ENCODE measurements at places on chromosomes 16 and 17. TPM values are rescaled to one million over a fixed set of nuclear protein-coding genes. Genes with fewer than 3 reads are reported as not detected.

DNA sequence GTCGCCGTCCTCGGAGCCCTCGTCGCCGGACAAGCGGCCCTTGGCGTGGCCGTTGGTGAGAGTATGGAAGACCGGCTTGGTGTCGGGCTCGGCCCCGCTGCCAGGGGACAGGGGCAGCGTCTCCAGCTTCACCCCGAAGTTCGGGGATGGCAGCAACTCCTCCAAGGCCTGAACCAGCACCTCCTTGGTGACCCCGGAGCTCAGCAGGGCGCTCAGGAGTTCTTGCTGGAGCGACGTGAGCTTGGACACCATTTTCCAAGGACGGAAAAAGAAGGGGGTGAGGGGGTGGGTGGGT is 279 bp downstream of the HNF1B start:
- DNase-seq = no peak
- H3K27me3 ChIP-seq = peaks cover 81% of the 10 kb centered on the region
- H3K27ac ChIP-seq = no peak overlapping the region
- H3K4me3 ChIP-seq = no peak overlapping the region

DNA sequence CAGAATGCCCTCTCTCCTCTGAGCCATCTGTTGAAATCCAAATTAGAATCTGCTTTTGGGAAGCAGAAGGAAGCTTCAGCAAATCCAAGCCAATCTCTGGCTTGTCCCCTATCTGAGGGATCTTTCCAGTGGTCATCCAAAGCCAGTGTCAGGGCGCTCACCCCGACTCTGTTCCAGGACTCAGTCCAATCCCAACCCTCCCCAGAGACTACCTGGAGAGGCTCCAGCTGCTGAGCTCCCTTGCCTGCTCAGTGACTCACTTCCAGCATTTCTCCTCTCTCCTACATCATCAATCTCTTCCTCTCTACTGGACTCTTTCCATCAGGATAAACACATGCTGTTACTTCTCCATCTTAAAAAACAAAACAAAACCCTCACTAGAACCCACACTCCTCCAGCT is 2.4 kb downstream of the MATCAP1 start:
- H3K27me3 ChIP-seq = peaks cover 20% of the 10 kb centered on the region
- H3K27ac ChIP-seq = no peak overlapping the region
- H3K4me3 ChIP-seq = no peak overlapping the region
- DNase-seq = no peak

DNA sequence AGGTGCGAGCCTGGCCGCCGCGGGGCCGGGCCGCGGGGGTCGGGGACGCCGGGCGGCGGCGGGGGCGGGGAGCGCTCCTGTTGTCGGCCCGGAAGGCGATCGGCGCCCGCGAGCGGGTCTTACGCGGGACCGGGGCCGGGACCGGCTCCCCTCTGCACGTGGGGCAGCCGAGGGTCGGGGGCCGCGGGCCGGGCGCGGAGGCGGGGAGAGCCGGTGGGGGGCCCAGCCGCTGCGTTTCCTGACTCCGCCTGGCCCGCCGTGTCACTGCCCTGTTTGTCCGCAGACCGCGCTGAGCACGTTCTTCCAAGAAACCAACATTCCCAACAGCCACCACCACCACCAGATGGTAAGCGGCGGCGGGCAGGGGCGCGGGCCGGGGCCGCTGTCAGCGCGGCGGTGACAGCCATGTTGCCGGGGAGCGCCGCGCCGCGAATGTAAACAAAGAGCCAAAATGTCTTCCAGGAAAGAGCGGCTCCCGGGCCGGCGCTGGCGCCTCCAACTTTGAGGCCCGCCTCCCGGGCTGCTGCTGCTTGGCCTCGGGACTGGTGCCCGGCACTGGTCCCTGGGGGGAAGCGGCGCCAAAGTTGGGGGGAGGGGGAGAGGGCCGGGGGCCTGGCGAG is 586 bp downstream of the UBALD2 start:
- H3K4me3 ChIP-seq = peak overlapping the region; percentile 96
- peaks cover 59% of the 10 kb centered on the region for H3K4me1 ChIP-seq
- peaks cover 50% of the 10 kb centered on the region for H3K36me3 ChIP-seq
- no peaks in the 10 kb centered on the region for H3K27me3 ChIP-seq
- DNase-seq = peak; percentile 71

DNA sequence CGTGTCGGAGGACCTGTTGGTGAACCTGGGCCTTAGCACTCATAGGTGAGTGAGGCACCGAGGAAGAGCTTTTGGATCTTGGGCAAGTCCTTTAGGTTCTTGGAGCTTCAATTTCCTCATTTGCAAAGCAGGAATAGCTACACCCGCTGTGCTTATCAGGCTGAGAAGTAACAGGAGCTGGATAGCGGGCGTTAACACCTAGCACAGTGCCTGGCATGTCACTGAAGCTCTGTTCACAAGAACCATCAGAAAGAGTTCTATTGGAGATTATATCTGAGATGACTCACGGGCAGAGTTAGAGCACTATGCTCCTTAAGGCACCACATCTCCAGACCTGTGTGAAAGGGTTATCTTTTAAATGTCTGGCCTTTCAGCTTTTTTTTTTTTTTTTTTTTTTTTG is 12.8 kb downstream of the MEOX1 start:
- no peaks in the 10 kb centered on the region for H3K36me3 ChIP-seq
- no peak overlapping the region for H3K27ac ChIP-seq
- H3K4me1 ChIP-seq = peaks cover 13% of the 10 kb centered on the region
- no peak for DNase-seq

Gene MYO15A
- total RNA-seq = 0.60 TPM

Data from activated CD4-positive, alpha-beta memory T cell treated with anti-CD3 and anti-CD28 coated beads, Interleukin-2, amount 10 ng/mL, durations not matched to agents 7 days and 5 days (primary cell).